Heart right ventricle (tissue), 16 donors: ENCODE measurements at places on chromosomes 1 and 21. TPM values are rescaled to one million over a fixed set of nuclear protein-coding genes. Genes with fewer than 3 reads are reported as not detected.

The DNAJC28 gene
- 5.9 TPM for total RNA-seq

The PPIAL4G gene
- not detected for total RNA-seq

The KCNK2 gene
- total RNA-seq, result 0.79 TPM

The AADACL4 gene
- not detected for total RNA-seq

The SLAMF9 gene
- total RNA-seq, result not detected

GRCh38 chr1:179195376-179195775 lies 34.1 kb downstream of the ABL2 start:
- no peaks in the 10 kb centered on the region for H3K4me1 ChIP-seq
- peak overlapping the region; percentile 32 for H3K27ac ChIP-seq
- H3K36me3 ChIP-seq, result no peaks in the 10 kb centered on the region
- H3K27me3 ChIP-seq, result no peaks in the 10 kb centered on the region
- H3K4me3 ChIP-seq, result no peak overlapping the region

- H3K4me3 ChIP-seq, result no peak overlapping the region
- H3K4me1 ChIP-seq, result peaks cover 45% of the 10 kb centered on the region
- peak; percentile 37 for DNase-seq
- H3K27ac ChIP-seq, result no peak overlapping the region
- H3K36me3 ChIP-seq, result peaks cover 21% of the 10 kb centered on the region
- H3K27me3 ChIP-seq, result no peaks in the 10 kb centered on the region
Observed at GRCh38 chr1:232435729-232436128, 194.2 kb downstream of the SIPA1L2 start.

- H3K4me3 ChIP-seq, result no peak overlapping the region
- no peaks in the 10 kb centered on the region for H3K27me3 ChIP-seq
- DNase-seq, result no peak
- H3K4me1 ChIP-seq, result no peaks in the 10 kb centered on the region
Observed at GRCh38 chr21:33514229-33514628, 22.7 kb upstream of the DNAJC28 start.

DNA sequence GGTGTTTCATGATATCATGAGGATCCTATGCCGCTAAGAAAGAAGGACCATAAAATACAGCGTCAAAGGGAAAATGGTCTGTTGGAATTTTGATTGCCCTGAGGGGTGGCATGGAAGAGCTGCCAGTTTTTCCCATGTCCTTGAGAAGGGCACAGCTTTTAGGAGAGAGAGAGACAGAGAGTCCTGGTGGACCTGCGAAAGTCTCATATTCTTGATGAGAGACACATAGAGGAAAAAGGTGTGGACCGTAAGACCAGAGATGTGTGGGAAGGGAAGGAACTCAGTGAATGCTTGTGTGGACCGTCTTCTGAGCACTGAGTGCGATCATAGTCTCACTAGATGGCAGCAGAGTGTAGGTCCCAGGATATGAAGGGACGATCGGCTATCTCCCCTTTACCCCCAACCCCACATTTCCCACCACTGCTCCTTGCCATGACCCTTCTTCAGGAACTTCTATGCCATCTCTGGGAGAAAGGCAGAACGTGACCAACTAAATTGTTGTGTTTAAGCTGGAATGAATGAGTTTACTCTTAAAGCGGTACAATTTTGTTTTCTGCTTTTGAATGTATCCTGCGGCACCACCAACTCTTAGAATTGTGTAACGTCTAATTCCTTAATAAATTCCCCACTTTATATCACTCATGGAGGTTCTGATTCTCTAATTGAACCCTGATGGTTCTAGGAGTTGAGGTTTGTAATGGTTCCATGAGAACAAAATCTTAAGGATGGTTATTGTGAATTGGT lies 117.7 kb downstream of the CTH start:
- no peaks in the 10 kb centered on the region for H3K27me3 ChIP-seq
- H3K4me3 ChIP-seq, result no peak overlapping the region
- H3K36me3 ChIP-seq, result no peaks in the 10 kb centered on the region
- no peak overlapping the region for H3K27ac ChIP-seq
- peak; percentile 21 for DNase-seq
- no peaks in the 10 kb centered on the region for H3K4me1 ChIP-seq

- H3K27me3 ChIP-seq, result no peaks in the 10 kb centered on the region
- H3K27ac ChIP-seq, result no peak overlapping the region
- H3K4me3 ChIP-seq, result no peak overlapping the region
- H3K4me1 ChIP-seq, result no peaks in the 10 kb centered on the region
- DNase-seq, result no peak
Observed at GRCh38 chr1:45097944-45098343, 85.9 kb downstream of the UROD start.

- H3K4me1 ChIP-seq, result no peaks in the 10 kb centered on the region
- H3K4me3 ChIP-seq, result no peak overlapping the region
- H3K27ac ChIP-seq, result no peak overlapping the region
- DNase-seq, result no peak
Observed at GRCh38 chr1:212179394-212180076, 105.7 kb upstream of the PPP2R5A start.

GRCh38 chr1:114338191-114338890 lies 172.7 kb downstream of the TRIM33 start:
- no peaks in the 10 kb centered on the region for H3K36me3 ChIP-seq
- no peak for DNase-seq
- H3K4me1 ChIP-seq, result no peaks in the 10 kb centered on the region
- H3K27ac ChIP-seq, result no peak overlapping the region
- H3K4me3 ChIP-seq, result no peak overlapping the region

GRCh38 chr1:234628089-234628488 lies 18.1 kb upstream of the IRF2BP2 start:
- H3K4me3 ChIP-seq, result no peak overlapping the region
- H3K27me3 ChIP-seq, result no peaks in the 10 kb centered on the region
- DNase-seq, result no peak
- no peaks in the 10 kb centered on the region for H3K4me1 ChIP-seq

DNA sequence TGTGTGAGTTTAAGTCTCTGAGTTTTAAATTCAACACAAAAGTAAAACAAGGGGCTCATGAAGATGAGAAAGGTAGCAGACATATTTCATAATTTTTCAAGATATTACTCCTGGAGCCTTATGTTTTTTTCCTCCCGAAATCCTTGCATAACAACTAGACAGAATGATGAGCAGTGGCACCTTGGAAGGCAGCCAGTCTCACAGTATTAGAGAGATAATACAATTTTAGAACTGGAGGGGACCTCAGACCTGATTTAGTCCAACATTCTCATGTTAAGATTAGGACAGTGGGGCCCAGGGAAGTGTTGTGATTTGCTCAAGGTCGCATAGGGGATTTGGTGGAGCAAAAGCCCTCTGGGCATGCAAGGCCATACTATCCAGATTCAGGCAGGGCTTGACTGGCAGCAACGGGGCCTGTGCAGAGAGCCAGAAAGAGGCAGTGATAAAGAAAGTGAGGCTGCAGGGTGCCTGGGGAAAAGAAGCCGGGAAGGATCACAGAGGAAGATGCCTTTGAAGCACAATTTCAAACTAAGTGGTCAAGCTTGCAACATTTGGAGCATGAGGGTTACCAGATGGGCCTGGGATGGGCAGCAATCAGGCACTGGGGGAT lies 31.4 kb upstream of the BCL9 start:
- H3K36me3 ChIP-seq, result no peaks in the 10 kb centered on the region
- no peak overlapping the region for H3K4me3 ChIP-seq
- no peaks in the 10 kb centered on the region for H3K27me3 ChIP-seq
- H3K27ac ChIP-seq, result no peak overlapping the region
- DNase-seq, result peak; percentile 45

- no peak overlapping the region for H3K27ac ChIP-seq
- no peak for DNase-seq
Observed at GRCh38 chr1:224259986-224260385, 70.0 kb downstream of the NVL start.
